ENCODE measurements at places on chromosomes 11 and 22.
A peak's percentile ranks its signal among the peaks of the same experiment; 100 is the strongest.

DNA sequence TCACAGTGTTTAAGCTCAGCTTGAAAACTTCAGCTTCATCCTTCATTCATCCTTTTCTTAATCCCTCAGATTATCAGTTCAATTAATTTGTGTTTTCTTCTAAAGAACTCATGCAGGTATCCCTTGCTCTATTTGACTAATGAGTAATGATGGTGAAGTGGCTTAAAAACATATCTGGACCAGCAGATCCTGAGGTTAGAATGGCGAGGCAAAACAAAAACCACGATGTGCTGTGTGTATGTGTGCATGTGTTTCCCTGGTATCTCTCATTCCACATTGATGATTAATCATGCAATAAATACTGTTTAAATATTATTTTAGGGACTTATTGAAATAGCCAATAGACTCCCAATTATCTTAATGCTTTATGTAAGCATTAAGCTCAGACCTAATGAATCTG, 437.0 kb downstream of the DYNC2H1 start:
- DNase-seq: no peak

DNA sequence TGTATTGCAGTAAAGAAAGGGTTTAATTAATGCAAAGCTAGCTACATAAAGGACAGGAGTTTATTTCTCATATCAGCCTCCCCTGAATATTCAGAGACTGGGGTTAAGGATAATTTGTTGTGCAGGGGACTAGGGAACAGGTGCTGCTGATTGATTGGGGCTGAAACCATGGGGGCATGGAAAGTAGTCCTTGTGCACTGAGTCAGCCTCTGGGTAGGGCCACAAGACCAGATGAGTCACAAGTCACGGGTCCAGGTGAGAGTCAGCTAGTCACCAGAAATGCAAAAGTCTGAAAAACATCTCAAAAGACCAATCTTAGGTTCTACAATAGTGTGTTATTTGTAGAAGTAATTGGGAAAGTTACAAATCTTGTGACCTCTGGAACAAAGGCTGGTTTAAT, 32.9 kb upstream of the SYT13 start:
- no peak for DNase-seq

GRCh38 chr22:27133019-27133431, 475.6 kb downstream of the MIAT start:
- no peak for DNase-seq

GRCh38 chr11:112885744-112886433, 75.3 kb upstream of the NCAM1 start:
- no peak for DNase-seq

DNA sequence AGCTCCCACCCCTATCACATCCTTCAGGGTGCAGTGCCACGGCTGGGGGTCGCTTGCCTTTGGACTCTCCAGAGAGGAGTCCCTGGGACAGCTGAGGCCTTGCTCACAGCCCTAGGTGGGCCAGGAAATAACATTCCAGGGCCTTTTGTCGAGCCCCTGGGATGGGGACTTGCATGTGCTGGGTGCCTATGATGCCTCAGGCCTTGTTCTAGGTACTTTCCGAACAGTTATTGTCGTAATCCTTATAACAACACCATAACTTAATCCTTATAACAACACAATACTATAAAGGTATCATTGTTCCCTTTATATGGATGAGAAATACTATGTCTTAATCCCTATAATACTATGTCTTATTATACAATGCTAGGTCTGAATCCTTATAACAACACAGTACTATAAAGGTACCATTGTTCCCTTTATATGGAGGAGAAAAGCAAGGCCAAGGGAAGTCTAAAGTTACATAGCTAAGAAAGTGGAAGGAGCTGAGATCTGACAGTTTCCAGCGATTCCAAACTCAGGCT, 236.5 kb downstream of the ST3GAL4 start:
- DNase-seq: no peak

DNA sequence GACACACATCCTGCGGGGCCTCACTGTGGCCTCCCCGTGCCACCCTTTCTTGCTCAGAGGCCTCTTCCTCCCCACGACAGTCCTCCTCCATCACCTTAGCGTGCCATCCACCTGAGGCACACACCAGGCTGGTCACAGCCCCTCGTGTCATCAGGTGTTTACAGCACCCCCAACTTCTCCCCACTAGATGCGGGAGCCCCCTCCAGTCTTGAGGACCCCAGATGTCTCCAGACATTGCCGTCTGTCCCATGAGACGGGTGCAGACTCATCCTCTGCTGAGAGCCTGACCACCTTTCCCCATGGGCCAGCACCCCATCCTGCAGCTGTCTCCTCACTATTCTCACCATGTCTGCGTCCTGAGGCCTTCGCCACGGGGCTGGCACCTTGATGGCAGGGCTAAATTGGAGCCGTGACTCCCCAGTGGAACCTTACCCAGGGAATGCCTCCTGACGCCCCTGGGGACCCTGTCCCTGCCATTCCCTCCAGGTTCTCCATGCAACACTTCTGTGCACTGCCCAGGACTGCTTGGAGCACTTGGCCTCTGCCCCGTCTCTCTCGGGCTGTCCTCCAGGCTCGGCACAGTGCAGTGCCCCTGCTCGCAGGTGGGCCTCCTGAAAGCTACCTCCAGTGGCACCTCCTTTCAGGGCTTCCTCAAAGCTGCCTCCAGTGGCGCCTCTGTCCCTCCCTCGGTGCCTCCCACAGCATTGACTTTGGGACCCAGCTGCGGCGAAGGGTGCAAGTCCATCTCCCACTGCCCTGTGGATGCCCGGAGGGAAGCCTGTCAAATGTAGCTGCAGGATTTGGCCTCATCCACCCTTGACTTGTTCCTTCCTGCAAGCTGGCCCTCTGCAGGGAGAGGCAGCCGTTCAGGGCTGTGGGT, 1386.8 kb downstream of the BRD1 start:
- no peak for DNase-seq

DNA sequence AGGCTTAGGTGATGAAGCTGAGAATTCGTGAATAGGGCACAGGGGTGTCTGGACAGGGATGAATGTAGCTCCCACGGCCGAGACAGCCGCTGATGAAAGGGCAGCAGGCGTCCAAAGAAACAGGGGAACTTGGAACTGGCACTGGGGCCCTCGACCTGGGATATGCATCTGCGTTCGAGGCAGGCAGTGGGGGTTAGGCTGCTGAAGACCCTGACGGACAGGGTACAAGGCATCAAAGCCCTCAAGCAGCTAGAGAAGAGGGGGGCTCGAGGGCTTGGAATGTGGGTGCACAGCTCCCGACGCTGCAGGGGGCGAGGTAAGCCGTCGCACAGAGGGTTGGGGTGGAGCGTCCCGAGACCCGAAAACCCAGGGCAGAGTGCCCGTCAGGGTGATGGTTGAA, 6.9 kb upstream of the SYT8 start:
- no peak for DNase-seq

GRCh38 chr11:27018902-27019529, 21.6 kb upstream of the BBOX1 start:
- no peak for DNase-seq

DNA sequence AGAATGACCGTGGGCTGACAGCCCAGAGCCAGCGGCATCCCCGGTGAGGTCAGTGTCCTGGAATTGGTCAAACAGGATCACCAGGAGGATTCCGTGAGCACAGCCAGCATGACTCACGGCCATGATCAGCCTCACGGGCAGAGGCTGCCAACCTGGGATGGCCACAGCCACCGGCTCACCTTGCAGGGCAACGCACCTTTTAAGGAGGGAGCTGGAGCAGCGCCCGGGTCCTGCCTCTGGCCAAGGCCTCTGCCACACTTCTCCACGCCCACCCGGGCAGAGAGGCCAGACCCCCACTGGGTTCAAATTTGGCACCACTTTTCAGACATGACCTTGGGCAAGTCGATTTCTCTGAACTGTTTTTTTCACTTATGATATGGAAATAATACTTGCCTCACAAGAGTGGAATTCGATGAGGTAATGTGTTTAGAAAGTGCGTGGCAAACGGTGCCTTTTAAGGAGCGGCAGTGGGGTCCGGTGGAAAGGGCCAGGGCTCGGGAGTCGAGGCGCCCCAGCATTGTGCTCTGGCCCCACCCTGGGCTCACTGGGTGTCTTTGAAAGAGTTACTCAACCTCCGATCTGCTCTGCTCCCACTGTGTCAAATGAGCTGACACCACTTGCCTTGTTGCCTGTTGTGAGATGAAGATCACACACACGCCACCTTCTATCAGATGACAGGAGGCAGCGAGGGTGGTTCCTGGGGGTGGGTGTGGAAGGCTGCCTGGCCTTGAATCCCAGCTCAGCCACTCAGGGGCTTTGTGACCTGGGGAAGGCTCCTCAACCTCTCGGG, 16.0 kb downstream of the TXN2 start:
- no peak for DNase-seq

DNA sequence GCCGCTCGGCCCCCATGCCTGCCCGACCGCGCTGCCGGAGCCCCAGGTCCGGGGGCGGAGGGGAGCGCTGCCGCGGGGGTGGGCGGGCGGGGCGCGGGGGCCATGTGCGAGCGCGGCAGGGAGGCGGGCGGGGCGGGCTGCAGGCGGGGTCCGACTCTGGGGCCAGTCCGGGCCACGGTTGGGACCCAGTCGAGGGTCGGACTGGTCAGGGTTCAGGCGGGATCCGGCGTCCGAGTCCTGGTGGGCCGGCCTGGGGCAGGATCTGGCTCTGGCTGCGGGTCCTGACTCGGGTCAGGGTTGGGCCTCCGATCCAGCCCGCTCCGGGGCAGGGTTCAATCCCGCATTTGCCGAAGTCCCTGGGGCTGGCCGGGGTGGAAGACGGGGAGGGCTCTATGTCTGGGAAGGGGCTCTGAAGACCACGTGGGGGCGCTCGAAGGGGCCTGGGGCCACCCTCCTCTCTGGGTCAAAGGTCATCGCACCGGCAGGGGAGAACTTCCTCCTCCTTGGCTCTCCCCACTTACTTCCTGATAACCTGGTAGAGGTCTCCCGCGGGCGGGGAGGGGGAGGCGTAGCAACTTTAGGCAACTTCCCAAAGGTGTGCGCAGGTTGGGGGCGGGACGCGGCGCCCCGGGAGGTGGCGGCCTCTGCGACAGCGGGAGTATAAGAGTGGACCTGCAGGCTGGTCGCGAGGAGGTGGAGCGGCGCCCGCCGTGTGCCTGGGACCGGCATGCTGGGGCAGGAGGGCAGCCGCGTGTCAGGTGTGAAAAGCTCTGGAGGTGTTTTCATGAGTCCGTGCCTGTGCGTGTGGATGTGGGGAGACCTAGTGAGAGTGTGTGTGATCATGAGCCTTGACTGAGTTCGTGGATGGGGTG, 603 bp downstream of the ESRRA start:
- peak; percentile 60 for DNase-seq

DNA sequence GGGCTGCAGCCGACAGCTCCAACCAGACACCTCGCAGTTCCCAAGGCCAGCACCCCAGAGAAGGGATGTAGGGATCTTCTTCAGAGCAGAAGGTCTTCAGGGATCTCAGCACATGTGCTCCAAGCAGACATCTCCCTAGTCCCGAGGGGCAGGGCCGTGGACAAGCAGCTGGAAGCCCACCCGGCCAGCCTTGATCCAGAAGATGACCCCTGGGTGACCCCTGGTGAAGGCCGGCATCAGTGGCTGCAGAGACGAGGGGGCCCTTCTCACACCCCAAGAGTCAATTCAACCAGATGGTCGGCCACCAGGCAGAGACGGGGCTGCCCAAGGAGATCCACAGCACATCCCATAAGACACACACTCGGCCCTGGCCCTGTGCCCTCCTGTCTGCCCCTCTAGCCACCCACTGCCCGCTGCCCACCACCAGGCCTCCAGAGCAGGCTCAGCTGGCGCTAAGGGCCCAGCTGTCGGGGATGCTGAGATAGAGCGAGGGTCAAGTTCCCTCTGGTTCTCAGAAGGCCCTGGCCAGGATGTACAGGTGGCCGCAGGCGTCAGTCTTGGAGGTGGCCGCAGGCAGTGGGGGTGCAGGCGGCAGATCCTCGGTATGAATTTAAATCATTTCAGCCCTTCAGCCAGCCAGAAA, 168.3 kb downstream of the BRD1 start:
- DNase-seq: no peak

- DNase-seq: no peak
Observed at GRCh38 chr11:90512846-90513245, 290.0 kb upstream of the CHORDC1 start.

GRCh38 chr11:72441752-72442207, 7.4 kb upstream of the CLPB start:
- DNase-seq: no peak

GRCh38 chr22:41989246-41989645, 9.3 kb upstream of the WBP2NL start:
- no peak for DNase-seq

DNA sequence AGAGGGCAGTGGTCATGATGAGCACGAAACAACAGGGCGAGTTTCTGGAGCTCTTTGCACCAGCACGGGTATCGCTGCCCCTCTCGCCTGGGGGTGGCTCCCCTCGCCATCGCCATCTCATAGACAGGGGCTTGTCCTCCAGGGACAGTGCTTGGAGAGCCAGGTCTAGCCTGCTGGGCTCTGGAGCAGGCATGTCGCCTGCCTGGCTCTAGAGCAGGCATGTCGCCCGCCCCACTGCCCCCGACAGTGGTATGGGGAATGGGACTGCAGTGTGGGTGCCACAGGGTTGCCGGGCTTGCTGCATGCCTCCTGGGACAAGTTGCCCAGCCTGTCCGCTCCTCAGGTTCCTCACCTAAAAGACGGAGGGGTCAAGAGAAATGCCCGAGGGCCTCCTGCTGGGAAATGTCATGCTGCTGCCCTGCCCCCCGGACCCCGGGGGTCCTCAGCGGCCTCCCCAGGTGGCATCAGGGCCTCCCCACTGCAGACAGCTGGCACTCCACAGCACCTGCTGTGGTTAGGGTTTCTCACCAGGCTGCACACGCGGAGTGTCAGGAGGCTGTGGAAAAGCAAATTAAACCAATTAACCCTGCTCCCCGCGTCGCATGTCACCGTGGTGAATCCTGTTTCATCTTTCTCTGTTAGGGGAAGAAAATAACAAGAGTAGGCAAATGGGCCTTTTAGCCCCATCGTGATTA, 403.0 kb downstream of the TBC1D22A start:
- DNase-seq: no peak

DNA sequence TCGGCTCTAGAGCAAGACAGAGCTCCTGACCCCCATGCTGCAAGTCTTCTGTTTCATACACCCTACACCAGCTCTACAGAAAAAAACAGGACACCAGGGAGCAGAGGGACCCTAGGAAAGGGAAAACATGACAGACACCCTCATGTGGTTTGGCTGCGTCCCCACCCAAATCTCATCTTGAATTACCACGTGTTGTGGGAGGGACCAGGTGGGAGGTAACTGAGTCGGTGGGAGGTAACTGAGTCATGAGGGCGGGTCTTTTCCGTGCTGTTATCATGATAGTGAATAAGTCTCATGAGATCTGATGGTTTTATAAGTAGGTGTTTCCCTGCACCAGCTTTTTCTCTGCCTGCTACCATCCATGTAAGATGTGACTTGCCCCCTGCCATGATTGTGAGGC, 6.6 kb upstream of the C22orf39 start:
- DNase-seq: no peak

- no peak for DNase-seq
Observed at GRCh38 chr11:117610901-117611300, 186.1 kb downstream of the DSCAML1 start.

DNA sequence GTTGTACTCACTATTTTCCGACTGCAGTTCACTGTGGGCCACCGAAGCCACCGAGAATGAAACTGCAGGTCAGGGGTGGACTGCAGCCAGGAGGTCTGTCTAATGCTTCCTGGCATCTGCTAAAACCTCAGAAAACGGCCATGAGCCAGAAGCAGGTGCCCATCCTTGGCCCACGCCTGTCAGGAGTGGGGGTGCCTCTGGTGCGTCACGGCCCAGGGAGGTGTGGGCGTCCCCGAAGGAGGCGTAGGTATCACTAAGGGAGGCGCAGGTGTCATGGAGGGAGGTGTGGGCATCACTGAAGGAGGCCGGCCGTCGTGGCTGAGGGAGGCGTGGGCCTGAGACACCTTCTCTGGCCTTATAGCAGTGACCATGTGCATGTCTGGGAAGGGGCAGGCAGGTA, 456.2 kb downstream of the TBC1D22A start:
- no peak for DNase-seq
